ENCODE measurements at places on chromosomes 5 and 9. TPM values are rescaled to one million over a fixed set of nuclear protein-coding genes. Genes with fewer than 3 reads are reported as not detected.

DNA sequence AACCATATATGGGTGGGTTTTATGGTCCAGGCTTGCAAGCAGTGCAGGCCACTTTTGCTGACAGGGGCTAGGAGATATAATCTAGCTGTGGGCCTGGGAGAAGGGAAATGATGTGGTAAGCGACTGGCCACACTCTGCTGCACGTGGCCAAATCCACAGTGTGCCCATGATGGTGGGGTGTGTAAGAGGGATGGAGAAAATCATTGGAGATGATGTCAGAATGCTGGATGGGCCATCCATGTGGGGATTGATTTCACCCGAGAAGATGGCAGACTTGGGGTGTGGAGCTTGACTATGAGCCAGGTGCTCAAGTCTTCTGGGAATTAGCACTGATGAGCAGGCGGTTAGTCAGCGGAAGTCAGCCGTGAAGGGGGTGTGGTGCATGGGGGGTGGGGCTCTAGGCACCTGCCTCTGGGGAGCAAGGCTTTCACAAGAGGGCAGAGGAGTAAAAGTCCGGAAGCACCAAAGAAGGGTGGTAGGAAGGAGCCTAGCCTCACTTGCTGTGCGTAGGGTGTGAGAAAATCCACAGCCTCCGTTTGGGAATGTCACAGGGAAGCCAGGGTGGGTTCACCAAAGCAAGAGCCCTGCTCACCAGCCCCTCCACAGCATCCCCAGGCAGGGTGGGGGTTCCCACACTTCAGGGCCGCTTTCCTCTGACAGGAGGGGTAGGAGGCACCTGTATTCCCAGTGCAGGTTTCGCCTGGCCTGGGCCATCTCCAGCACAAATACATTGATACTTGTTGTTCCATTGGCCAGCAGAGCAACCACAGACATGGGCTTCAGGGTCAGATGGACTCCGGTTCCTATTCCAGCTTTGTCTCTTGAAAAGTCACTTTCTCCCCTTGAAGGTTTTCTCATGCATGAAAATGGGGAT is 44.5 kb upstream of the ANGPTL2 start:
- peaks cover 16% of the 10 kb centered on the region for H3K4me1 ChIP-seq
- peak; percentile 66 for DNase-seq

DNA sequence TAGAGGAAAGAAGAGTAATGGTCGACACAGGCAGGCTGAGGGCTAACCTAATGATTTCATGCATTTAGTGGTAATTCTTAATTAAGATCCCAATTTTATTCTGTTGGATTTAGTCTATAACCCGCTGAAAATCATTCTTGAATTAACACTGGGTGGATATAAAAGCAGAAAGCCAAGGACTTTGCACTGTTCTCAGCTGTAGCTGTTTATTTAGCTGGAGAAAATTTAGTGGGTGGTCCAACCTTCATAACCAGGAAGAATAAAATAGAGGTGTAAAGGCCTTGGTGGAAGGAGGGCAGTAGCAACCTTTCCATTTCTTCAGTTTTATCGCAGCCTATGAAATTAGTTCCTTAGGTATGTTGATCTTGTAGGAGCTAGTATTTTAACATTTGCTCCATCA is 92.3 kb downstream of the GHR start:
- no peaks in the 10 kb centered on the region for H3K36me3 ChIP-seq
- H3K27me3 ChIP-seq = no peaks in the 10 kb centered on the region
- H3K27ac ChIP-seq = no peak overlapping the region
- no peak overlapping the region for H3K4me3 ChIP-seq
- peaks cover 36% of the 10 kb centered on the region for H3K4me1 ChIP-seq

TMEM203 gene
- 36.5 TPM for total RNA-seq

DNA sequence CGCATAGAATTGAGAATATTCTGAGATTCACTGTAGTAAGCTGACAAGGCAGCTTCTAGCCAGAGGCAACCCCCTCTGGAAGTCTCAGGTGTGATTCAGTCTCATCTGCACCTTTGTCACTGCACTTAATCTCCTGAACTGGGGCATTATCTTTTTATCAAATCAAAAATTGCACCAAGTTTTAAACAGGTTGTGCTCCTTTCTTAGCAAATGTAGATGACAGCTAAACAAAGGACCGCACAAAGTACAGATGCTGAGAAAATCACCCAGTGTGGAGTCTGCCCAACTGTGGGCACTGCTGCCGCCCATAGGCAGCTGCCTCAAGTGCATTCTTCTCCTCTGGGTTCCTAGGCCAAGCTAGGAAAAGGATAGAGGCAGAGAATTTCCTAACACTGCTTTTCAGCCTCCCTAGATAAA is 51.1 kb downstream of the STARD4 start:
- DNase-seq = no peak
- H3K36me3 ChIP-seq = no peaks in the 10 kb centered on the region
- no peak overlapping the region for H3K4me3 ChIP-seq
- no peaks in the 10 kb centered on the region for H3K4me1 ChIP-seq
- no peaks in the 10 kb centered on the region for H3K27me3 ChIP-seq

- H3K27ac ChIP-seq = no peak overlapping the region
- no peak overlapping the region for H3K4me3 ChIP-seq
- H3K36me3 ChIP-seq = no peaks in the 10 kb centered on the region
Observed at GRCh38 chr5:83827111-83827557, 106.5 kb upstream of the HAPLN1 start.

HTR1A gene
- total RNA-seq = not detected

GRCh38 chr5:129096382-129096991 is 1.9 kb downstream of the ISOC1 start:
- H3K27me3 ChIP-seq = no peaks in the 10 kb centered on the region
- no peak for DNase-seq
- H3K4me3 ChIP-seq = peak overlapping the region; percentile 80
- H3K27ac ChIP-seq = peak overlapping the region; percentile 92
- no peaks in the 10 kb centered on the region for H3K36me3 ChIP-seq
- H3K4me1 ChIP-seq = peaks cover 55% of the 10 kb centered on the region
